Globus pallidus (tissue), 1 donor: ENCODE measurements at places on chromosomes 5 and 9.

- DNase-seq, result peak; percentile 89
Observed at GRCh38 chr5:132821791-132822190, 8.7 kb downstream of the SHROOM1 start.

- no peak for DNase-seq
Observed at GRCh38 chr9:31671011-31671410, 713.4 kb upstream of the ACO1 start.

DNA sequence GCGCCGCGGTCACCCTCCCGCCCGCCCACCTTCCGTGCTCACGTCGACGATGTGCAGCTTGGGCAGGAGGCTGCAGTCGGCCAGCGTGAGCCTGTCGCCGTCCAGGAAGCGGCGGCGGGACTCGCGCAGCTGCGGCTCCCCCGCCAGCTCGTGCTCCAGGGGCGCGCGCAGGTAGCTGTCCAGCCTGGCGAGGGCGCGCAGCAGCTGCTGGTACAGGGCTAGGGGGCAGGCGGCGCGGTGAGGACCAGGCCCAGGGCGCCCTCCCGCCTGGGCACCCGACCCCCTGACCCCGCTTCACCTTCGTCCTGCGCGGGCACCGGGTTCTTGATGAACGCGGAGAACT is 1.5 kb downstream of the CLIC3 start:
- DNase-seq, result no peak

DNA sequence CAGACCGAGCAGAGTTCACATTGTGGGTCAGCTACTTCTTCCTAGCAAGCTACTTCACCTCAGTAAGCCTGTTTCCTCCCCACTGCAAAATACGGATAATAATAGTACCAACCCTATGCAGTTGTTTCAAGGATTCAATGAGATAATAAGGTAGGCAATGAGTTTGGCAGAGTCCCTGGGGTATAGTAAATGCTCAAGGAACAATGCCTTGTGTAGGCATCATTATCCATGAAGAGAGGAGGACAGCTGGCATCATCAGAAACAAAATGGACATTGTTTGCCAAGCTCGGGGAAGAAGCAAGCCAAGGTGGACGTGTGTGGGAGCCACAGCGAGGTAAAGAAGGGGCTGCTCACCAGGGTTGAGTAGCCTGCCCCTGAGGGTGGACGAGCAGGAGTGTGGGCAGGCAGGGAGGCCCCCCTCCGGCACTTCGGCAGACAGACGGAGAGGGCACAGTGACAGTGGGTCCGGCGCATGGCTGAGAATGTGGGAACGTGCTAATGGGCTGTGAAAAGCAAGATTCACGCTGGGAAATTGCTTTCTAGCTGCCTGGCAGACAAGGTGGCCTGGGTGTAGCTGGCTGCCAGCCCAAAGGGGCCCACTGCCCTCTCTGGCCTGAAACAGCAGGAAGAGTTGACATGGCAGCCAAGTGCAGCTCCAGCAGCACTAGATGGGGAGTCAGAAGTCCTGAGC is 10.1 kb downstream of the CAMK2A start:
- no peak for DNase-seq

DNA sequence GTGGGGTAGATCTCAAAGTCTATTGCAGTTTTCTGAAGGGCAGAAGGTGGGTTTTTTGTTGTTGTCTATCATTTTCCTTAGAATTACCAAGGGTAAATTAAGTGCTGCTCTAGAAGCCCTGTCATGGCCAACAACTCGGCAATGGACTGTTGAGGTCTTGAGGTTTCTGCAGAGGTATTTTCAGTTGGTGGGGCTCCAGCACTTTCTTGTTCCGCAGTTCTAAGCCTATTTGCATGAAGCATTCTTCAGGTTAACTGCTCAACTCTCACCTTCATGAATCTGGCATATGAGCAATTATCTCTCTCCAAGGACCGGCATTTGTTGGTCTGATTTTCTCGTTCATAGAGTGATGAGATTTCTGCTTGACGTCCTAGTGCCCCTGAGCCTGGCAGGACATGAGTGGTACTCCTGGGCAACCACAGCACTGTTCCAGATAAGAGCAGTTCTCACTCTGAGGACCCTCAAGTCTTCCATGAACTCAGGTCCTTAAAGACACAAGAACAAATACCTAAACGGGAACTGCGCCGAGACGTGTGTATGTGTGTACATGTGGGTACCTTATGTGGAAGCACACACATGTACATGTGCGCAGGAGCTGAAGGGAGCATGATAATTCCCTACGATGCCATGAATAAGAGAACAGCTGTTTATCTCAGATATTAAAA is 544.5 kb downstream of the CSNK1G3 start:
- DNase-seq, result no peak

DNA sequence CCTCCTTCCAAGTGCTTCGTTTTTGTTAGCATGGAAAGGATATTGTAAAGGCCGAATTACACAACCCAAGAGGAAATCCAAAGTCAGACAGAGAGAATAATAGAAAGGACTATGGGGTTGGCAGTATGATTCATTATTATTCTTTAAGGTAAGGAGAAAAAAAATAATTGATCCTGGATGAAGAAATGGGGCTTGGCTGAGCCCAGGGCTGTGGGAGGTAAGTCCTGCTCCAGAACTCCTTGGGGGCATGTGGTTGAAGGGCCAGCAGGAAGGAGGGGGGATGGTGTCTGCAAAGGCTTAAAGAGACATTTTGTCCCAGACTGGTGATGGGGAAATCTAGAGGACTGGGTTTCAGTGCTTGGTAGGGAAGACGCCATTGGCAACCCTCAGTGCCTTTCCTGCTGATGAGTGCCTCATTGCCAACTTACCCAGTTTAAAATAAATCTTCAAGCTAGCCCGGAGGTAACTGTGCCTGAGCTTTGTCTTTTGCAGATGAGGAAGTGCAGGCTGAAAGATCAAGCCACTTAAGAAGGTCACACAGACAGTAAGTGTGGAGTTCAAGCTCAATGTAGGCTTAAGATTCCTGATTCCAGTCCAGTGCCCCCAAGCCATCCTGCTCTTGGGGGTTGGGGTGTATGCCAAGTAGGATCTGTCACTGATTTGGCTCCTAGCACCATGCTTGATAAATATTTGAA is 30.2 kb downstream of the FOXI1 start:
- DNase-seq, result no peak

GRCh38 chr5:76169146-76169905 is 86.1 kb downstream of the SV2C start:
- DNase-seq, result no peak

GRCh38 chr9:69981686-69982445 is 61.8 kb upstream of the MAMDC2 start:
- DNase-seq, result no peak

GRCh38 chr5:129601576-129601975 is 141.5 kb downstream of the ADAMTS19 start:
- DNase-seq, result no peak

- no peak for DNase-seq
Observed at GRCh38 chr9:125649315-125649714, 57.7 kb downstream of the MAPKAP1 start.

DNA sequence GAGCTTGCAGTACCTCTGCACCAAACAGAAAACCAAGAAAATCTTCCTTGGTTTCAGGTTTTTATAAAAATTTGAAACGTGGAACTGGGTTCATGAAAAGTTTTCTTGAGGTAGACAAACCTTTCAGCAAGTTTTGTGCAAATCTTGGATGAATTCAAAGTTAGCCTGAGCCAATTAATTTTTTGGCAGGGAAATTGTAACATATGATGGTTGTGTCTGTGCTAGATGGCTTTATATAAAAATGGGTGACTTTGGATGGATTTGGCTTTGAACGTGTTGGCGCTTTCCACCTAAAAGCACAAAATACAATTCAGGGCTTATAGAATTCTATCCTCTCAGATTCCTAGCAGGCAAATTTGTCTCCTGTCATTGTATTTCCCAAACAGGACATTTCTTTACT is 524.4 kb downstream of the CAAP1 start:
- DNase-seq, result no peak

DNA sequence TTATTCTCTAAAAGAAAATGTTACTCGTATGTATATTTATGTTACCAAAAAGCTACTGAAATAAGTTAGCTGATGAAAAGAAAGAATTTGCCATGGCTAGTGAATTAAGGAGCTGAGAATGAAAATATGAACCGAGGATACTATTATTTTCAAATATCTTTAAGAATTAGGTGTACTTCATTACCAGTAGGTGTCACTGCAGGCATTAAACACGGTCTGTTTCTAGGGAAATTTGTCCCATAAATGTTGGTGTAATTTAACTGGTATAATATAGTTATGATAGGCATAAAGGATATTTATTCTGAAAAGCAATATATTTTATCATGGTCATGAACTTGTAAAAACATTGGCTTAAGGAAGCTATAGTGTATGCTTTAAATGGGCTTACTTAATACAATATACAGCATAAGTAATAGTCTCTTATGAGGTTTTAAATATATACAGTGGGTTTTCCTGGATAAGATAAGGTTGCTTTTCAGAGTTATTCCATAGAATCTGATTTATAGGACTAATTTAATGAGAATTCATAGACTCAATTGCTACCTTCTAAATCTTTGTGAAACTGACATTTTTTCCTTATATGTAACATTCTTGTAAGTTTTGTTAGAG is 72.4 kb upstream of the MPDZ start:
- DNase-seq, result peak; percentile 55
